Epithelial cell of prostate (primary cell): ENCODE measurements at places on chromosomes 3 and 15.

DNA sequence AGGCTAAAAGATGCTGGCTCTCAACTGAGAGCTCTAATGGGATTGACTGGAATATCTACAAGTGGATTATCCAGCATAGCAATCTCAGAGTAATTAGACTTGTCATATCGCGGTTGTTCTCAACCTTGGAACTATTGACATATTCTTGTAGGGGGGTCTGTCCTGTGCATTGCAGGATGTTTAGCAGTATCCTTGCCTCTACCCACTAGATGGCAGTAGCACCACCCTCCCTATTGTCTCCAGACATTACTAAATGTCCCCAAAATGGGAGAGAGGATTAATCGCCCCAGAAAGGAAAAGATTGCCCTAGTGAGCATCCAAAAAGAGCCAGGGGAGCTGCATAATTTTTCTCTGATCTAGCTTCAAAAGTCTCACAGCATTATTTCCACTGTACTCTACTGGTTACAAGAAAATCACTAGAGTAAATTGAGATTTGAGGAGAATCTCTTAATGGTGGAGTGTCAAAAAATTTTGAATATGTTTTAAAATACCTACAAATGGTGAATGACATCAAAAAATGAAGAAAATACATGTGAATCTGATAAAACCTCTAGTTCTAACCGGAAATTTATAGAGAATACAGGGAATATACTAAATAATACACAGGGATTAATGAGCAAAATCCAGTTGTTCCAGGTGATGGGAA is 388.2 kb upstream of the AGTR1 start:
- no peak for DNase-seq

GRCh38 chr3:99714146-99714545 is 75.8 kb downstream of the COL8A1 start:
- DNase-seq, result no peak

DNA sequence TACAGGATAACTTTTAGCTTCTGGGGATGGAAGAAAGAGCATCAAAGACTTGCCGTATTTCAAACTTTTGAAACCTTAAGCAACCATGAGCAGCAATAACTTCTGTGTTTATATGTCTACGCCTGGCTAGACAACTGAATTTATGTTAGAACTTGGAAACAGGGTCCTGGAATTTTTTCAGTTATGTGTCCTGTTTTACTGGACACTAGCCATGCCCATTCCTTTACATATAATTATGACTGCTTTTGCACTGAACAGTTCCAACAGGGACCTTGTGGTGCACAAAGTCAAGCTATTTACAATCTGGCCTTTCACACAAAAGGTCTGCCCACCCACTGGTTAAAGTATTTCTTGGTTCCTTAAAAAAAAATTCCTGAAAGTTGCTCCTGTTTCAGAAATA is 37.1 kb downstream of the TJP1 start:
- no peak for DNase-seq

- no peak for DNase-seq
Observed at GRCh38 chr3:168422843-168423242, 327.1 kb upstream of the GOLIM4 start.

- no peak for DNase-seq
Observed at GRCh38 chr3:55723653-55724406, 236.7 kb upstream of the WNT5A start.

GRCh38 chr3:139101396-139101795 is 56.7 kb upstream of the PRR23C start:
- DNase-seq, result no peak

DNA sequence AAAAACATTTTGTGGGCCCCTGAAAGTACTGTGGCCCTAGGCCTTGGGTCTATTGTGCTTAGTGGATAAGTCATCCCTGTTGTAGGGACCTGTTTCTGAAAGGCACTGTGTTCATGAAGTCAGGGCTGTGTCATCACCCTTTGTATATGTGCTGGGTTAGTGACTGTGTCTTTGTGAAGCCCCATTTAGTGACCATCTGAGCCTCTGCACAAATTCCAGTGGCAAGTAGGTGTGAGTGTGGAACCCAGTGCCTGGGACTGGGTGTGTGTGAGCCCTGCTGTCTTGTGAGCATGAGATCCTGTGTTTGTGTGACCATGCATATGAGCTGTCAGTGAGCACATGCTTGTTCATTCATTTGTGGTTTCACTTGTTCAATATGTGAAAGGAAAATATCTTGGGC is 1.2 kb upstream of the HYAL1 start:
- DNase-seq, result peak; percentile 49

DNA sequence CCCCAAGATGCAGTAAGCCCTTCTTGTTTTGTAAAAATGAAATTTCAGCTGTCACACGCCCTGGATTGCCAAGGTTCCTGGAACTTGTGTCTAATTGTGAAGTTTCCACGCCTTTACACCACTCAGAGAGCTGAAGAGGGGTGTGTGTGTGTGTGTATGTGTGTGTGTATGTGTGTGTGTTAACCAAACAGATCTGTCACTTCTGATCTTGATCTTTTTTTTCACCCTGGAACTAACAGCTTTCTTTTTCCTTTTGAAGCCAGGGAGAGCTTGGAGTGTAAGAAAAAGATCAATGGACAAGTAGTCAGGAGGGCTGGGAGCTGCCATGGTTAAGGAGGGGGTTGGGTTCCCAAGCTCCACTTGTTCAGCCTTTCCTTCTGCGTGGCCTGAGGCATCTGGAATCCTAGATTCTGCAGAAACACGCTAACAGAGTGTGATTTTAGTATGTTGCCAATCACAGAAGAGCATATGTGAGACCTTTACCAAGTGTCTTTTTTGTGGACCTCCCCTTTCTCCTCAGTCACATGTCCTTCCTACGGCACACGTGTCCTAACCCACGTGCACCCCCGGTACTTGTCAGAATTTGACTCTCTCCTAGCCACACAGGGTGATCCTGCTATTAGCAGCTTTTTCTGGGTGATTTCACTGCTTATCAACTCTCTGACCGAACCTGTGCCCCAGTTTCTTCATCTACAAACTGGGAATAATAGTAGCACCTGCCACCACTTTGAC is 11.5 kb downstream of the TIMP4 start:
- no peak for DNase-seq

- no peak for DNase-seq
Observed at GRCh38 chr3:167653760-167654159, at the start of gene WDR49. Gene WDR49, minus strand, starts transcription at chr3:167653942. Its CDS starts 517 bp downstream, at chr3:167653425.

- no peak for DNase-seq
Observed at GRCh38 chr3:39471652-39472051, 4.2 kb downstream of the MOBP start.

- no peak for DNase-seq
Observed at GRCh38 chr3:24388611-24389010, 106.0 kb downstream of the THRB start.

GRCh38 chr3:186277268-186277909 is 84.6 kb downstream of the DGKG start:
- no peak for DNase-seq

DNA sequence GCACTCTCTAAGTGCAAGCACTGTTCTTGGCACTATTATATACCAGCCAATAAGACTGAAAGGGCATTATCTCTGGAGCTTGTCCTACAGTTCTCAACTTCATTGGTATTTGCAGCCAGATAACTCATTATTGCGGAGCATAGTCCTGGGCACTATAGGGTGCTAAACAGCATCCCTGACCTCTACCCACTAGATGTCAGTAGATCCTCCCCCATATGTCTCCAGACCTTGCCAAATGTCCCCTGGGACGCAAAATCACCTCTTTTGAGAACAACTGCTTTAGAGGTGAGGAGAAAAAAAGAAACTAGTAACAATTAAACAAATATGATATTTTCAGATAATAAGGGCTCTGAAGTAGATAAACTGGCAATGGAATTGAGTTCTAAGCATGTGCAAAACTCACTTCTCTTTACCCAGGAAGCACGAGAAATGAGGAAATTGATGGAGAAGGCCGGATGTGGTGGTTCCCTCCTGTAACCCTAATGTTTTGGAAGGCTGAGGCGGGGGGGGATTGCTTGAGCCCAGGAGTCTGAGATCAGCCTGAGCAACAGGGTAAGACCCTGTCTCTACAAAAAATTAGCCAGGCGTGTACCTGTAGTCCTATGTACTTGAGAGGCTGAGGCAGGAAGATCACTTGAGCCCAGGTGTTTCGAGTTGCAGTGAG is 61.4 kb downstream of the FRMD4B start:
- no peak for DNase-seq

DNA sequence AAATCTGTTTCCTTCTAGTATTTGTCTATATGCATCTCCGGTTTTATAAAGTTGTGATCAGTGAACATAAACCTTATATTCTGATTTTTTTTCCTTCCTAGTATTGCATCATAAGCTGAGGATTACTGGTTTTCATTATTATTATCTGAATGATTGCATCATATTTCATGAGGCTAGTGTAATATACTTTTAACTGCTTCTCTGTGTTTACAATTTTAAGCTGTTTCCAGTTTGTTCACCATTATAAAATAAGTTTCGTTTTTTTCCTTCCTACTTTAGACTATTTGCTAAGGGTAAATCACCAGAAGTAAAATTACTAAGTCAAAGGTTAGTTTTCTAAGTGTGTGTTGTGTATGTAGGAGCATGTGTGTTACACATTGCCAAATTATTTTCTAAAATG is 20.2 kb downstream of the SEMA6D start:
- DNase-seq, result no peak

DNA sequence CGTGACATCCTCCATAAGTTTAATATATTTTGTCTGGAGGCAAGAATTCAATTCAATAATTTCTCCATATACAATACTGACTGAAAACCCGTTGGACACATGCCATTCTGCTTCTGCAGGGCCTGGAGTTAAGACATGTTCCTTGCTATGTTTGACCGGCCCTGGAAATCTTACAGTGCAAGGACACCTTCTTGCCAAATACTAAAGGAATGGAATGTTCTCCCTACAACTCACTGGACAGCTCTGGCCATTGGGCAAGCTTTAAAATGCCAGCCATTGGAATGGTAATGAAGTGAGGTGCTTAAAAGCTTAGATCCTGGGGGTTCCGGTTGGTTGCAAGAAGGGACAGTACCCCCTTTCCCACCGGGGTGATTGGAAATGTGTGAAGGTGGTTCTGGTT is 329.8 kb upstream of the PROK2 start:
- no peak for DNase-seq

DNA sequence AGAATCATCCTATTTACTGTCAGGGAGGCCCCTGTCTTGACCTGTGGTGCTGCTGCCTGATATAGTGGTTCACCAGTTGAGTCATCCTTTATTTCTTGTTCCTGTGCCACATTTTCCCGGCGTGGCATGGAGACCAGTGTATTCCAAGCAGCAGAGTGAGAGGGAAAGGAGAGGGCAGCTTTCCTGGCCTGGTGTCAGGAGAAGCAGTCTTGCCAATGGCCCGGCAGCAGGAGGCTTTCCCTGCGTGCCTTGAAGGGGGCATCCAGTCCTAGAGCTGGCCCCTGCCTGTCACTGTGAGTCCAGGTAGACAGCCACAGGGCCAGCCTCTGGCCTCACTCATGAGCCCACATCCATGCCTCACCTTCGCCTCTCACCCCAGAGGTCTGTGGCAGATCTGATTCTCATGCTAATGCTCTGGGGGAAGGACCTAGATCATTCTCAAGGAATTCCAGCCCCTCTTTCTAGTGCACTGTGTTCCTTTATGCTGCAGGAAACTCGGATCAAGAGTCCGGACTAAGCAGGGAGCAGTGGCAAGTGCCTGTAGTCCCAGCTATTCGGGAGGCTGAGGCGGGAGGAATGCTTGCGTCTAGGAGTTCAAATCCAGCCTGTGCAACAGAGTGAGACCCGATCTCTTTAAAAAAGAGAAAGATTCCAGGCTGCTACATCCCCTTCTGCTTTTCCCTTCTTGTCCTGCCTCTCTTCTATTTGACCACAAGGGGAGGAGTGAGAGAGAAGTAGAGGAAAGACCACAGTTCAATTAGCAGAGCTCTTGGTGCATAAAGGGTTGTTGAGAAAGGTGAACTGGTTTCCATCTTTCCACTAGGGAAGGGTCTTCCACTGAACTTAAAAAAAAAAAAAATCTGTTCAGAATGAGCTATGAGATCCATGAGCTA is 66.8 kb upstream of the HACD2 start:
- no peak for DNase-seq

- DNase-seq, result no peak
Observed at GRCh38 chr15:82679626-82680199, 30.0 kb downstream of the AP3B2 start.

- no peak for DNase-seq
Observed at GRCh38 chr3:131546441-131546840, 43.7 kb upstream of the MRPL3 start.

GRCh38 chr3:195766671-195767070 is 45.1 kb downstream of the MUC4 start:
- no peak for DNase-seq

- DNase-seq, result no peak
Observed at GRCh38 chr3:188926111-188926510, 245.7 kb upstream of the TPRG1 start.

- no peak for DNase-seq
Observed at GRCh38 chr3:187082758-187083375, 56.4 kb downstream of the RPL39L start.

DNA sequence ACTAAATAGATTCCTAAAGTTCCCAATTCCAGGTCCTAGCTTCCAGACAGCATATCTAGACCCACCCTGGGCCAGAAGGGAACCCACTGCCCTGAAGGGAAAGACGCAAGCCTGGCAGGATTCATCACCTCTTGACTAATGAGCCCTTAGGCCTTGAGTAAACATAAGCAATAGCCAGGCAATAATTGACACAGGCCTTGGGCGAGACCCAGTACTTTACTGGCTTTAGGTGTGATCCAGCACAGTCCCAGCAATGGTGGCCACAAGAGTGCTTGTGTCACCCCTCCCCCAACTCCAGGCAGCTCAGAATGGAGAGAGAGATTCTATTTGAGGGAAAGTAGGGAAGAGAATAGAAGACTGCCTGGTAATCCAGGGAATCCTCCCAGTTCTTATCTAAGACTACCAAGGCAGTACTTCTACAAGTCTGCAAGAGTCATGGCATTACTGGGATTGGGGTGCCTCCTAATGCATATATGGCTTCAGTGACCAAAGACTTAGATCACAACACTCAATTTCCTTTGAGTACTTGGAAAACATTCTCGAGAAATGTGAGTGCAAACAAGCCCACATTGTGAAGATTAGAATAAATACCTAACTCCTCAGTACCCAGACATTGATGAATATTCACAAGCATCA is 30.4 kb upstream of the WWTR1 start:
- DNase-seq, result no peak

GRCh38 chr3:113193719-113194118 is 17.6 kb upstream of the BOC start:
- no peak for DNase-seq

DNA sequence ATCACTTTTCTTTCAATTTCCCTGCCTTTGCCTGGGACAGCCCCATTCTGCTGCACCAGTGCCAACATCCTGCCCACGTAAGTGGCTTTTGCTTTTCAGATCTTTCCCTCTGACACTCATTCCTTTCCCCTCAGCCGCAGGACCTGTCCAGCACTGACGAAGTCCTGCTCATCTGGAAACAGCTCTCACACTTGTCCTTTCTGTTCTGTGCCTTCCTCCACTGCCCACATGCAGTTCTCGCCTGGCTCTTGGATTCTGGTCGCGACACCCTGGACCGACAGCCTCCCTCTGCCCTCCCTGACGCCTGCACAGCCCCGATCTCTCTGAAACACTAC is 99.7 kb downstream of the ADCY5 start:
- no peak for DNase-seq

GRCh38 chr15:46442901-46443590 is 808.2 kb downstream of the SQOR start:
- DNase-seq, result no peak
